Vagina (tissue), 2 donors: ENCODE measurements at places on chromosomes 16 and 17. TPM values are rescaled to one million over a fixed set of nuclear protein-coding genes. Genes with fewer than 3 reads are reported as not detected.

DNA sequence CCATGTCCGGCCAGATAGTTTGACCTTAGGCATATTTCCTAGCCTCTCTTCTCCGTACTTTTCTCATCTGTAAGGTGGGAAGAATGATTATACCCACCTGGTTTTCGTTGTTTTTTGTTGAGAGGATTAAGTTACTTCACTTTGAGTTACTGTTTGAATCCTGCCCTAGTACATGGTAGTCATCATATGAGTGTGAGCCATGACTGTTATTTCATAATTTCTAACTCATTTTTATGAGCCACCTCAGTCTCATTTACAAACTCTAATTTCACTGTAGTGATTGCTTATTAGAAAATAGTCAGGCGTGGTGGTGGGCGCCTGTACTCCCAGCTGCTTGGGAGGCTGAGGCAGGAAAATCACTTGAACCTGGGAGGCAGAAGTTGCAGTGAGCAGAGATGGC, 45.1 kb downstream of the YPEL2 start:
- H3K36me3 ChIP-seq, result no peaks in the 10 kb centered on the region
- H3K27ac ChIP-seq, result peak overlapping the region; percentile 87
- peaks cover 91% of the 10 kb centered on the region for H3K4me1 ChIP-seq

Gene CCL14
- 93.1 TPM for total RNA-seq

GRCh38 chr17:4008082-4008435, 43.8 kb upstream of the ATP2A3 start:
- H3K27ac ChIP-seq, result no peak overlapping the region
- H3K4me1 ChIP-seq, result peaks cover 14% of the 10 kb centered on the region
- no peak for DNase-seq
- H3K4me3 ChIP-seq, result no peak overlapping the region
- no peaks in the 10 kb centered on the region for H3K27me3 ChIP-seq

Gene UTS2R
- total RNA-seq, result not detected

DNA sequence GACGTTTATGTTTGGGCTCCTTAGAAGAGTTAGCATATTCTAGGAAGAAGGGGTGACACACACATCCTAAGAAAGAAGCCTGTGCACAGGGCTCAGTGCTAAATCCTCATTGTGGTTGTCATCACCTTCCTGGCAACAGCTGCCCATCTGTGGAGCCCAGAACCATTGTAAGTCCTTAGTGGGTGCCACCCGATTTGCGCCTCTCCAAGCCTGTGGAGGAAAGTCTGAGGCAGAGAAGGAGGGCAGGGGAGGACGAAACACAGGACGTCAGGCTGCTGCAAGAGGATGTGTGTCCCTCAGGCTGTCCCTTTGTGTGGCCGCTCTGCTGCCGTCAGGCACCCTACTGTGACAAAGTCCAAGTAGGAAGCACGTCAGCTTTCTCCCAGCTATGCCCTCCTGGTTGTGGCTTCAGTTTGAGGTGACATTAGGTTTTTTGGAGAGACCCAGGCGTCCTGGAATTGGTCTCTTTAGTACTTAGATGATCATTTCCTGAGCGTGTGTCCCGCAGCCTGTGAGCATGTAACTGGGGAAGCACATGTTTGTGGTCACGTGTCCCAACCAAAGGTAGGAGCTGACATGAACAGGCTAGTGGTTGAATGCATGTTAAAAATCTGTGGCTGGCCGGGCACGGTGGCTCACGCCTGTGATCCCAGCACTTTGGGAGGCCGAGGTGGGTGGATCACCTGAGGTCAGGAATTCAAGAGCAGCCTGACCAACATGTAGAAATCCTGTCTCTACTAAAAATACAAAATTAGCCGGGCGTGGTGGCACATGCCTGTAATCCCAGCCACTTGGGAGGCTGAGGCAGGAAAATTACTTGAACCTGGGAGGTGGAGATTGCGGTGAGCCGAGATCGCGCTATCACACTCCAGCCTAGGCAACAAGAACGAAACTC, 10.7 kb downstream of the CLUAP1 start:
- peaks cover 70% of the 10 kb centered on the region for H3K36me3 ChIP-seq
- no peaks in the 10 kb centered on the region for H3K4me1 ChIP-seq
- H3K27me3 ChIP-seq, result no peaks in the 10 kb centered on the region
- no peak overlapping the region for H3K4me3 ChIP-seq

Gene KRT28
- total RNA-seq, result not detected

- H3K27me3 ChIP-seq, result no peaks in the 10 kb centered on the region
- H3K4me1 ChIP-seq, result peaks cover 72% of the 10 kb centered on the region
- no peak overlapping the region for H3K4me3 ChIP-seq
- H3K27ac ChIP-seq, result no peak overlapping the region
- DNase-seq, result no peak
- no peaks in the 10 kb centered on the region for H3K36me3 ChIP-seq
Measured at GRCh38 chr17:38354466-38354865, 2.8 kb downstream of the SOCS7 start.

DNA sequence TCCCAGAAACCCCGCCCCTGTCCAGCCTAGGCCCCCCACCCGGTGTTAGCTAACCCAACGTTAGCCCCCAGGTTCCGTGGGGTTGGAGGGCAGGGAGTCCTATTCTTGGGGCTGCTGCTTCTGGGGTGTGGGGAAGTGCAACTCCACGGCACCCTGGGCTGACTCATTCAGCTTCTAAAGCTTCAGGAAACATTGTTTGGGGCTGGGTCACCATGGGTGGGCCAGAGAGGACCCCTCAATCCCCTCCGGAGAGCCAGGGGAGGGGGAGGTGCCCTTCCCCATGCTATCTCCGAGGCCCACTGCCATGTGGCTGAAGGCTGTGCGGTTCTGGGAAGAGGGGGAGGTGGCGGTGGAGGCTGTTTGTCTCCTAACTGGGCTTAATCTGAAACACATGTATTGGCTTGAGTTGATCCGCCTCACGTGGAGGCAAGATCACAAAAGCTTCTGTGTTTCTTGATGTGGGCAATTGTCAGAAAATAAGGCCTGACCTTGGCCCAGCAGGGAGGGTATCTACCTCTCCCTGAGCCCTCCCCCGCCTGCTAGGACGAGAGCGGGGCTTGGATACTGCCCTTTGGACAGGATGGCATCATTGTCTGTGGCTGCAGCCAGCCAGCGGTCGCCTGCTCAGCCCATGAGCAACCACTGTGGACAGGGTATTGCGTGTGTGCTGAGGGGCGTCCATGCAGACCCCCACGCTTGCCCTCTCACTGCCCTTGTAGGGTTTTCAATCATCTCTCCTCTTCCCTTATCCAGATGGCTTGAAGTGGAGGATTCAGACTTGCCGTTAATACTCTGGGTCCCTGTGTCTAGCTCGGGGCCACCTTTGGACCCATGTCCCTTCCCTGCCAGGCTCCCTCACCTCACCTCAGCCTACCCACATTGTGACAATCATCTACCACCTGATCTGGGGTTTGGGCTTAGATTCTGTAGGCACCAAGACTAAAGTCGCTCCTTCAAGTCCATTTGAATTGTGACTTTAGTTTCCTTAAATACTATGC, 1.3 kb downstream of the SERPINF1 start:
- peaks cover 61% of the 10 kb centered on the region for H3K4me1 ChIP-seq
- H3K27me3 ChIP-seq, result no peaks in the 10 kb centered on the region

DNA sequence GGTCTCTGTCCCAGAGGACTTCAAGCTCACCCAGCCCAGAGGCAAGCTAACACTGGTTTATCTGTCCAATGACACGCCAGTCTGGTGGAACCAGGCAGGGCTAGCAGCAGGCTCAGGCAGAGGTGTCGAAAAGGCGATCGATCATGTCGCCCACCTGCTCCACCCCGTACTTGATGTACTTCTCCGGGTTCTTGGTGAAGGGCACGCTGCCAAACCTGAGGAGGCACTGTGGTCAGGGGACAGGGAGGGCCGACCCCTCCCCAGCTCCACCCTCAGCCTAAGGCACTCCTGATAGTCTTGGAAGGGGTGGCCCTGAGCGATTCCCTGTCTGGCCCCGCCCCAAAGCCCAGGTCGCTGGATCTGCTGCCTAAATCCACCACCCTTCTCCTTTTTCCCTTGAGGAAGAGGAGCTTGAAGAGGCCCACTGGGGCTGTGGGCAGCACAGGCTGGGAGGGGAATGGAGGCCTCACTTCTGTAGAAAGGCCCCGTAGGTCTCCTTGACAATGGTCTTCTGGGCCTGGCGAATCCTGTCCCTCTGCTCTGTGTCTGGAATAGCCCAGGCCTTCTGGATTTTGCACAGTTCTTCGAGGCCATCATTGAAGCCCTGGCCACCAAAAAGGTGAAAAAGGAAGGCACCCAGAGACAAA, 4.7 kb downstream of the ZACN start:
- peaks cover 14% of the 10 kb centered on the region for H3K4me1 ChIP-seq
- H3K27me3 ChIP-seq, result no peaks in the 10 kb centered on the region
- H3K4me3 ChIP-seq, result no peak overlapping the region
- DNase-seq, result no peak

Gene SPG7
- 119 TPM for total RNA-seq
